ENCODE measurements at places on chromosomes 2 and 18. TPM values are rescaled to one million over a fixed set of nuclear protein-coding genes. Genes with fewer than 3 reads are reported as not detected.

The RNU2-63P gene
- polyA plus RNA-seq, result 2.4 TPM

The ADCYAP1 gene
- not detected for polyA plus RNA-seq

- H3K4me1 ChIP-seq, result no peaks in the 10 kb centered on the region
- no peak overlapping the region for H3K4me3 ChIP-seq
- H3K27ac ChIP-seq, result no peak overlapping the region
- H3K36me3 ChIP-seq, result no peaks in the 10 kb centered on the region
Observed at GRCh38 chr2:885230-886071, 65.2 kb upstream of the SNTG2 start.

GRCh38 chr18:68275616-68276015, 439.3 kb downstream of the TMX3 start:
- no peak overlapping the region for H3K4me3 ChIP-seq
- DNase-seq, result no peak
- no peaks in the 10 kb centered on the region for H3K36me3 ChIP-seq
- no peak overlapping the region for H3K27ac ChIP-seq
- peaks cover 6% of the 10 kb centered on the region for H3K4me1 ChIP-seq
